ENCODE measurements at places on chromosomes 13 and 19.

DNA sequence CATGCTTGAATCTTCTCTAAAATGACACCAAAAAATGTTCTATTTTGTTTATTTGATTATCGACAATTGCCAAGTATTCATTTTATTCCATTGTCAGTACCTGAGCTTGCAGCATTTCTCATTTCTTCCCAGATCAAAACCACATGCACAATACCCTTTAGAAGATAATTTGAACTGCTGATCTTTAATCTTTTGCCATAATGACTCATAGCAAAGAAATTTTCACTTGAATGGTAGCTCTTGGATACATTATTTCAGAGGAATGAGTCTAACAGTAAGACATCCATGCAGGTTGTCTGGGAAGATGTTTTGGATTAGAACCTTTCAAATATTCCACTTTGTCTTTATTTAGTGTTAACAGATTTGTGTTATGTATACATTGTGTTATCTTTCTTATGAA lies 42.0 kb upstream of the RXFP2 start:
- DNase-seq: no peak

DNA sequence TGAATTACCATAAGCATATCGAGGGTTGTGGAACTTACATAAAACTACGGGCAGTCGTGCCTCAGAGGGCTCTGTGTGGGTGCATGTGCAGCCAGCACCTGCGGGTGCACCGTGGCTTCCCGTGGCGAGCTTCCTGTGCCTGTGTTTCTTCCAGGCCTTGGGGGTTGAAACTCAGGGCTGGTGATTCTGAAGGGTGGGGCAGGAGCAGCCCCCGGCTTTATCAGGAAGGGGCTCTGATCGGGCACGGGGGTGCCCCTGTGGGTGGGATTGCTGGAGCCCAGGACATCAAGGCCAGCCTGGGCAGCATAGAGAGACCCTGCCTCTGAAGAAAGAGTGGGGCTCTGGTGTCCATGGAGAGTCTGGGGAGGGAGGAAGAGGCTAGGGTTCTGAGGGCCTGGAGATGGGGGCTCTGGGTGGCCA lies 11.1 kb downstream of the ATP4B start:
- DNase-seq: no peak

GRCh38 chr19:6678690-6679109 lies 8.7 kb upstream of the TNFSF14 start:
- DNase-seq: peak; percentile 6

DNA sequence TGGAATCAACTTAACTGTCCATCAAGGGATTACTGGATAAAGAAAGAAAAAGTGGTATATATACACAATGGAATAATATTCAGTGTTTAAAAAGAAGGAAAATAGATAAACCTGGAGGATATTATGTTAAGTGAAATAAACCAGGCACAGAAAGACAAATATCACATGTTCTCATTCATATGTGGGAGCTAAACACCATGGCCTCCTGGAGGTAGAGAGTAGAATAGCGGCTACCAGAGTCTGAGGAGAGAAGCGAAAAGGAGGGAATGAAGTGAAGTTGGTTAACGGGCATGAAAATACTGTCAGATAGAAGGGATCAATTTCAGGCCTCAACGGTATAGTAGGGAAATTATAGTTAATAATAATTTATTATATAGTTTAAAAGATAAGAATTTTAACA lies 147.5 kb upstream of the OBI1 start:
- no peak for DNase-seq

GRCh38 chr19:12946092-12946721 lies 545 bp downstream of the RAD23A start:
- peak; percentile 54 for DNase-seq

All from skeletal muscle cell (primary cell).